ENCODE measurements at places on chromosomes 4 and X.

GRCh38 chr4:110514889-110515479 is 39.0 kb downstream of the ENPEP start:
- peak; percentile 21 for DNase-seq

GRCh38 chr4:78150543-78150864 is 93.4 kb downstream of the FRAS1 start:
- no peak for DNase-seq

- no peak for DNase-seq
These were observed 10.9 kb downstream of the DRD5 start for GRCh38 chr4:9792381-9792780.

- DNase-seq: peak; percentile 15
These were observed 1.2 kb downstream of the UGDH start for GRCh38 chr4:39525822-39526690.

DNA sequence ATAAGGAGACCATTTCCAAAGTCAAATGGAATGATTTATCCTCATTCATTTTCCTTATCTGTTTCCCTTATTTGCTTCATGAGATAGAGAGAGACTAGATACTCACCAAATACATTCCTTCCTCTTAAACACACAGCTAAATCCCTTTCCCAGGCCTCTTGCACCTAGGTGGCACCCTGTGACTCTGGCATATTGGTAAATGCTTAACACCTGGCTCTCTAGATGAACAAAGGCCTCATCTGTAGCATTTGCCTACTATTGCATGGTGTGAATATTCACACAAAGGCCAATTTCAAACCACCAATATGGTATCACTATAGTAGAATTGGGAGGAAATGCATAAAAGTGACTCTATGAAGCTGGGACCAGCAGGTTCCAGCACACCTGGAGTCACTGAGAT is 22.1 kb upstream of the SLC10A4 start:
- DNase-seq: no peak

GRCh38 chr4:178081896-178082295 is 639.7 kb upstream of the AGA start:
- DNase-seq: no peak

DNA sequence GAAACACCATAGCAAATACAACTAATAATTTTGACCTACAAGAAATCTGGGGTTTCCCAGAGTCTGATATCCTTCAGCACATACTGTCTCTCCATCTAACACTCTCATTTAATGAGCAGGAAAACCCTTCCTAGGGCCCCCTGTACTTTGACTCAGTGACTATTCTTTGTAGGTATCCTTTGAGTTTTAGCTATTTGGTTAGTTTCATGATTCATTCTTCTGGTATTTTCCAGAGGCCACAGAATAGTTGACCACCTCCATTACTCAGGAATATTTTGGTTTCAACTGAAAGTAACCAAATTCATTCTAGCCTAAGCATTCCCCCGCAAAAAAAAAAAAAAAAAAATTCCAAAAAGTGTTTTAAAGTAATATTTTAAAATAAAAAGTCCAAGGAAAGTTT is 140.0 kb downstream of the IDS start:
- DNase-seq: no peak

DNA sequence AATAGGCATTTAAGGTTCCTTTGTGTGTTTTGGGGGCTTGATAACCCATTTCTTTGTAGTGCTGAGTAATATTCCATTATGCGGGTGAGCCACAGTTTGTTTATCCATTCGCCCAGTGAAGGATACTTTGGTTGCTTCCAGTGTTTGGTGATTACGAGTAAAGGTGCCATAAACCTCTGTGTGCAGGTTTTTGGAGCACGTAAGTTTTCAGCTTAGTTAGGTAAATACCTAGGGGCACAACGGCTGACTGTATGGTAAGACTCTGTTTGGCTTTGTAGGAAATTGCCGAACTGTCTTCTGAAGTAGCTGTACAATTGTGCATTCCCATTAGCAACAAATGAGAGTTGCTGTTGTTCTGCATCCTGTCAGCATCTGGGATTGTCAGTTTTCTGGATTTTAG is 3.8 kb upstream of the TBL1X start:
- no peak for DNase-seq

DNA sequence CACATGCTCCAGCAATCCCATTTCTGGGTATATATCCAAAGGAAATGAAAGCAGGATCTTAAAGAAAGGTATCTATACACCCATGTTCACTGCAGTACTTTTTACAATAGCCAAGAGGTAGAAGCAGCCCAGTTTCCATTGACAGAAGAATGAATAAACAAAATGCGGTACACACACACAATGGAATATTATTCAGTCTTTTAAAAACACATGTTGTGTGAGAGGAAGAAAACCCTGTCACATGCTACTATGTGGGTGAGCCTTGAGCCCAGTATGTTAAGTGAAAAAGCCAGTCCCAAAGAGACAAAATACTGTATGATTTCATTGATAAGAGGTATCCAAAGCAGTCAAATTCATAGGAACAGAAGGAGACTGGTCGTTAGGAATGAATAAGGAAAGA is 6.3 kb downstream of the ANXA3 start:
- DNase-seq: no peak

Data from GM10248 (cell line).